ENCODE measurements at places on chromosomes 3 and 15. TPM values are rescaled to one million over a fixed set of nuclear protein-coding genes. Genes with fewer than 3 reads are reported as not detected.

The SELENOT gene
- 107 TPM for total RNA-seq

The ALDH1L1 gene
- 0.08 TPM for total RNA-seq

The NRROS gene
- total RNA-seq = not detected

The MAP1A gene
- 0.85 TPM for total RNA-seq

The TTLL13 gene
- not detected for total RNA-seq

The TICRR gene
- total RNA-seq = 11.9 TPM

The TRIM71 gene
- not detected for total RNA-seq

The SCAPER gene
- total RNA-seq = 4.6 TPM

The LSAMP gene
- total RNA-seq = 0.62 TPM

The USP50 gene
- 0.24 TPM for total RNA-seq

The LRRIQ4 gene
- not detected for total RNA-seq

The AMT gene
- 0.27 TPM for total RNA-seq

The SPSB4 gene
- total RNA-seq = 0.14 TPM

The NOX5 gene
- 0.16 TPM for total RNA-seq

The ABCC5 gene
- total RNA-seq = 17.6 TPM

The EPB42 gene
- not detected for total RNA-seq

The FOXL2 gene
- total RNA-seq = 4.2 TPM

The GRK7 gene
- not detected for total RNA-seq

The DLL4 gene
- 1.4 TPM for total RNA-seq

The PLA2G4D gene
- not detected for total RNA-seq

The EFCAB12 gene
- total RNA-seq = 0.73 TPM
